ENCODE measurements at places on chromosomes 5 and 9. TPM values are rescaled to one million over a fixed set of nuclear protein-coding genes. Genes with fewer than 3 reads are reported as not detected.

- peak; percentile 32 for DNase-seq
Measured at GRCh38 chr5:159602434-159602833, 272.1 kb upstream of the IL12B start.

DNA sequence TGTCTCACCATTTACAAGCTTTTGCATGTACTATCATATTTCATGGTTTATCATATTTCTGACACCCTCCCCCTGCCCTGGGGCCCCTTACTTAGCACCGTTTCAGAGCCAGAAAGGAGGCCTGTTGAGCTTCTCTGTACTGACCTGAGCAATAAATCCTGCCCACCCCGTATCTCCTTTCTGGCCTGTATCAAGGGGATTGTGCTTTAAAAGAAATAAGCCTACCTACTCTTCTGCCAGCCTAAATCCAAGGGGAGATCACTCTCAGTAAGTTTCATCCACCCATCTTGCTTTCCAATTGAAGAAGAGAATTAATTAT, 54.0 kb upstream of the FST start:
- no peak for DNase-seq

HAVCR2 gene
- not detected for polyA plus RNA-seq

DNA sequence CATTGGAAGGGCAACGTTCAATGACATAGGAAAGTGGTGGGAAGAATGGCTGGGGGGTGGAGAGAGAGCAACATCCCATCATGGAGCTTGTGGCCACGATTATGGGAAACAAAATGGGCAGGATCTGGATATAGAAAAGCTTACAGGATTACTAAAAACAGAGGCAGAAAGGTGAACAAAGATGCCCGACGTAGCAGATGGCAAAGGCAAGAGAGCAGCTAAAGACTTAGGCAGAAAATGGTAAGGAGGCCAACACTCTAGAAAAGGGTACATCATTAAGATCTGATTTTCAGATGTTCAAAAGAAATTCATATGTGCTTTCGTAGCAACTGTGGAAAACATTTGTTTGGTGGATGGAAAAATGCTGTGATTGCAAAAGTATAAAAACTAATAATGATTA, 102.5 kb downstream of the OTULIN start:
- DNase-seq = no peak

RMRP gene
- polyA plus RNA-seq = 2.0 TPM

- DNase-seq = peak; percentile 4
Measured at GRCh38 chr9:70883056-70883455, 238.4 kb downstream of the TRPM3 start.

HMMR gene
- 11.6 TPM for polyA plus RNA-seq

DNA sequence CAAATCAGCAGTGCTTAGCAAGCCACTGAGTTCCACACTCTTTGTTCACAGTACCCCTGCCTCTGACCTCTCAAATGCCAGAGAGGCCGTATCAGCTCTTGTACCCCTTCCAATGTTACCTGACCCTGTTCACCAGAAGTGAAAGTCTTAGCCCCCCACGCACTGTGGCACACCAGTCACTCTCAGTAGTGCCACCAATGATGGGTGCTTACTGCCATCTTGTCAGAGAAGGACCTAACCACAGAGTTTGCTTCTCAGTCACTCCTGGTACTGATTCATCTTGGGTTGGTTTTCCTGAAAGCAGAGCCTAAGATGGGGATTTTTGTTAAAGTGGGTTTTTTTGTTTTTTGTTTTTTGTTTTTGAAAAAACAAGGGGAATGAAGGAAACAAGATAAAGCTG, 28.8 kb upstream of the PANK3 start:
- DNase-seq = no peak
